Stimulated activated CD4-positive, alpha-beta T cell treated with anti-CD3 and anti-CD28 coated beads, Interleukin-1b, Interleukin-23, amount 100 ng/mL, for 1 hour (primary cell): ENCODE measurements at places on chromosomes 13 and 19.

- no peak for DNase-seq
These were observed 257.2 kb downstream of the DIAPH3 start for GRCh38 chr13:59906413-59907049.

DNA sequence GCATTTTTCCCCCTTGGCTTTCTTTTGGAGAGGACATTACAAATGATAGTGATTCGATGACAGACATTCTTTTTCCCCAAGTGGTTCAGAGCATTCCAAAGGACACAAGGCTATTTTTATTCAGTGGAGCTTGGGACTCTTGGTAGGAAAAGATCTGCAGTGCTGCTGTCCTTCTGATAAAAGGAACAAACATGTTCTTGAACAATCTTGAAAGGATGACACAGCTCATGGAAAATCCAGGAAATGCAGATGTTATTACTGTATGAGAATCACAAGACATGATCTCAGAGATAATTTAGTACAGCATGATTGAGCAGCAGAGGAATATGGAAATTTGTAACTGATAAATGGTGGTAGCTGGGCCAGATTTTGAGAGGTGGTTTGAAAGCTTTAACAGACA lies 96.2 kb upstream of the RFC3 start:
- DNase-seq = no peak

DNA sequence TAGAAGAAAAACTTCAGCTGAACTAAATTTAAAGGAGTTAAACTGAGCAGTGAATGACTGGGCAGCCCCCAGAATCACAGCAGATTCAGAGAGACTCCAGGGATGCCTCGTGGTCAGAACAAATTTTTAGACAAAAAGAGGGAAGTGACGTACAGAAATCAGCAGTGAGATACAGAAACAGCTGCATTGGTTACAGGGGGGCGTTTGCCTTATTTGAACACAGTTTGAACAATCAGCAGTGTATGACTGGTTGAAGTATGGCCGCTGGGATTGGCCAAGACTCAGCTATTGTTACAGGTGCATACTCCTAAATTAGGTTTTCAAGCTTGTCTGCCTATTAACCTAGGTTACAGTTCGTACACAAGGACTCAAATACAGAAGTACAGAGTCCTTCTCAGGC lies 2.2 kb upstream of the SPRYD7 start:
- DNase-seq = no peak

GRCh38 chr19:35738021-35738886 lies 4.0 kb downstream of the IGFLR1 start:
- DNase-seq = no peak

- no peak for DNase-seq
These were observed 79.4 kb downstream of the MBNL2 start for GRCh38 chr13:97301382-97302095.

GRCh38 chr19:51259348-51260245 lies 8.7 kb downstream of the SIGLECL1 start:
- DNase-seq = no peak

DNA sequence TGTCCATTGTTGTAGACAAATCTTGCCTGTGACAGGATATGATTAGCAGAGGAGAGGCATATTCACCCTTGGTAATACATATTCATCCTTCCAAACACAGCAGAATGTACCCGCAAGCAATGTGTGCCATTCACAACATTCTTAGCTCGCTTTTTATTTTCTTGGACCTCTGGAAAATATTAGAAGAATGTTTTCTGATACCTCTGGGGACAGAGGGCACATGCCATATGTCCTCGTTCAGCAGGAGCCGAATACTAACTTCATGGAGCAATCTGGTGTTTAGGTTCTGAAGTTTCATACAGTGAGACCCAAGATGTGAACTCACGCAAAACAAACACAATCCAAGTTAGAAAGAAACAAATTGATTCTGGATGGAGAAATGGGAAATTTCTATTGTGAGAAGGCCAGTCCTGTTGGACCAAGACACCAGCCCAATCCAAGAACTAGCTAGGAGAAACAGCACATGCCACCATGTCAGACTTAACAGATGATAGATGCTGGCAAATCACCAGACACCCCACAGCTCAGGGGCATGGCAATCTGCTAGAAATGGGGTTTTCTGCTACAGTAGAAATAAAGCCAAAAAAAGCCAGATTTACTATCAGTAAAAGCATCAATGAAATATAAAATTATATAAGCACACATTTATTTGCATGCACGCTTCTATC lies 297.4 kb downstream of the DCLK1 start:
- DNase-seq = no peak

DNA sequence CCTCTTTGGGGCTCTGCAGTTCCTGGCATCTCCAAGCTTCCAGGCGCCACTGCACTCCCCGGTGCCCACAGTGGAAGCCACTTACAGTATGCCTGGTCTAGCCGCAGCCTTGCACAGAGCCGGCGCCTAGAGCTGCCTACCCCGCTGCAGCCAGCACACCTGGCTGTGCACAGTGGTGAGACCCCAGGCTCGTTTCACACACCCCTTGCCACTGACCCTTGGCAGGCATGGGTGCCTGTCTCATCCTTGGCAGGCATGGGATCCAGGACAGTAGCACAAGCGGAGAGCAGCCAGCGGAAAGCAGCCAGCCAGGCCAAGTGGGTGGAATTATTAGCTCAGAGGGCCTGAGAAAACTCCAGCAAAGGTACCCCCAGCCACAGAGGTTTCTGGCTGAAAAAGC lies 86.0 kb downstream of the SERP2 start:
- no peak for DNase-seq

DNA sequence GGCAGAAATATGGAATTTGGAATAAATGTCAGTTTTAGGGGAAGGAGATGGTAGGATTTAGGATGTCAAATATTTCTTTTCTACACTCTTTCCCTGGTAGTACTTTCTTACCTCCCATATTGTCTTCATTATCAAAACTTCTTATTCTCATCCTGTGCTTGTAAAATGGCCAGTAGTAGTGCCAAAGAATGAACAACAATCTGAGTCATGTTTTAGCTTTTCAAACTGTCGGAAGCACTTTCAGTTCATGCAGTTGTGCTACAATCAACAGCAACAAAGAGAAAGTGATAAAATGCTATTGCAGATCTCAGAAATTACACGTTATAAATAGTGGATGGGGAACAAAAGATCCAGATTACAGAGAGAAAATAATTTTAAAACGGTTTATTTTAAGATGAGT lies 193.7 kb upstream of the RXFP2 start:
- no peak for DNase-seq

- no peak for DNase-seq
These were observed 1.1 kb downstream of the PDE4A start for GRCh38 chr19:10421240-10422045.

GRCh38 chr13:40931719-40932118 lies 87.4 kb downstream of the ELF1 start:
- DNase-seq = no peak

DNA sequence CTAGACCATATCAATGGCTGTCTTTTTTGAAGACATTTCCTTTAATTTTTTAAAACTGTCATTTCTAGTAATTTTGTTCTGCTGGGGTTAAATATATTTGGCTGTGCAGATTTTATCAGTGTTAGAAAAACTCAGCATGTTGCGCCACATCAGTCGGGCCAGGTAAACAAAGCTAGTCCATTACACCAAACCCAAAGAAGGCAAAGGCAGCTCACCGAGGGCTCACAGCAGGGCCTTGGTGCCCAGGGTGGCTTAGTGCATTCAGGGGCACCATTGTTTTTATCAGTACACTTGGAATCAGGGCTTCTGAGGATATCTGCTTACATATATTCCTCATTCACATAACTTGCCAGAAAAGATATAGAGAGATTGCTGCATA lies 22.2 kb downstream of the SPATA13 start:
- no peak for DNase-seq

- no peak for DNase-seq
These were observed 454.5 kb downstream of the IRS2 start for GRCh38 chr13:109331898-109332297.

- no peak for DNase-seq
These were observed 52.5 kb upstream of the GAS6 start for GRCh38 chr13:113916330-113916815.

DNA sequence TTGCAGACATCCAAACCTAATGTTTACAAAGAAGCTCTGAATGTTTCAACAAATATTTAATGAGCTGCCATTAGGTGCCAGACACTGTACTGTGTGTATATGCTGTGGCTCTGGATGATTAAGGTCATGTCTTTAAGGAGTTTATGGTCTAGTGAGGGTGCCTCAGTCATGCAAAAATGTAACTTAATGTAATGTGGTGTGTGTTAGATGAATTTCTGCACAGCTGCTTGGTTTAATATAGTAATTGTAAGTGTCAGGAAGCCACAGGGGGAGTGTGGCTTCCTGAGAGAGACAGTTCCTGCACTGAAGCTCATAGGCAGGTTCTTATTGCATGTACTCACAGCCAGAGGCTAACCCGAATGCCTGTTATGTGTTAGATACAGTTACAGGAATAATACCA lies 43.3 kb downstream of the SPATA13 start:
- no peak for DNase-seq

DNA sequence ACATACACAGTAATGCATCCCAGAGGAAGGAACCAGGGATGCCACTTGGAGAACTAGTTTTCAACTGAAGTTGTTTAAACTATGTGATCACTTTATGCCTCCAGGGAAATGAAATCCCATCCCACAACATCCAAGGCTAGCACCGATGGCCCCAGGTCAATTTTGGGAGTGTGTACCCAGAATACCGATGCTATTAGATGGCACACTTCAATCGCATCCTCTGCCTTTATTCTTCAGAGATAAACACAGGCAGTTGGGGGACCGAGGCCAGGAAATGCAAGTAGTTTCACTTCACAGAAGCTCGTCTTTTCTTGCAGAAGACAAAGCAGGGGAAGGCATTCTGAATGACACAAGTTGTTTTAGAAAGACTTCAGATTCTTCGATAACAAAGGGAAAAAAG lies 13.8 kb downstream of the STK24 start:
- no peak for DNase-seq

DNA sequence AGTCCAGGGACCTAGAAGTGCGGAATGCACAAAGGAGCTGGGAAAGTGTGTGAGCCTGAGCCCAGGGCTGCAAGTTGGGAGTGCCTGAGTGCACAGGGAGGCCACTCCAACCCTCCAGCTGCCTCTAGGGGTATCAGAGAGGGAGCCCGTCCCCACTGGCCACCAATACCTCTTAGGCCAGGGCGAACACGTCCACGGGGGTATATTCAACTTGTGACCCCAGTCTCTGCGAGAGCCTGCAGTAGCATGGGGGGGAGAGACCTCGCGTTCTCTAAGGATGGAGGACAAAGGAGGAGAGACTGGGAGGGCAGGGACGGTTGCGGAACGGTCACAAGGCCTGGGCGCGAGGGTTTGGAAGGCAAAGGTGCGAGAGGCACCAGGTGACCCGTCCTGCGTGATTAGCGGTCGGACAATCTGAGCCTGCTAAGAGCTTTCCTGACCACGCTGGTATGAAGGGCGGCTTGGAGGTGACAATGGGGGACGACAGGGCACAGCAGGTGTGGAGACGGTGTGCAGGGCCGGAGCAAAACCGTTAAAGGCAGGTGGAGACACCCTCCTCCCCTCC lies 676 bp downstream of the CD320 start:
- no peak for DNase-seq

DNA sequence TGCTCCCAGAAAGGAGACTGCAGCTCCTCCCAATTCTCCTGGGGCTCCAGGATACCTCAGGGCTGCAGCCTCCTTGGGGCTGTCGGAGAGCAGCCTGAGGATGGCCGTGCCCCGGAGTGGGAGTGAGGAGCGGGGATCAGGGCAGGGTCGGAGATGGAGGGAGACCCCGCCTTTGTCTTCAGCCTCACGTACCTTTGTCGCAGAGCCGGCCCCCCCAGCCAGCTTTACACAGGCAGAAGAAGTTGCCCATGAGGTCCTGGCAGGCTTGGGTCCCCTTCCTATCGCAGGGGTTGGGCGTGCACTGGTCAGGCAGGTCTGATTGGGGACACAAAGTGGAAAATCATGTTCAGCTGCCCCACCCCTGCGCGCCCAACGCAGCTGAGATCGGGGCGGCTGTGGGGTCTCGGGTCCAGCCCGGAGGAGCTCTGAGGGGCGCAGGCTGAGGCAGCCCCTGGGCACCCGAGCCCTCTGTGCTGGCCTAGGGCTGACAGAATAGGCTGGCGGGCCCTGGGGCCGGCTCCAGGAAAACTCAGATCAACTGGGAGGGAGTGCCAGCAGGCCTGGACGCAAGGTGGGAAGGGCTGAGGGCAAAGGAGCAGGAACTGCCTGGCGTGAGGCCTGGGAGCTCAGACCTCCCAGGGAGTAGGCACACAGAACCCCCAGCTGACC lies 24.2 kb downstream of the GAS6 start:
- DNase-seq = no peak
